Esophagus squamous epithelium (tissue), 5 donors: ENCODE measurements at places on chromosomes 7 and 10. TPM values are rescaled to one million over a fixed set of nuclear protein-coding genes. Genes with fewer than 3 reads are reported as not detected.
A peak's percentile ranks its signal among the peaks of the same experiment; 100 is the strongest.

GRCh38 chr10:108409306-108409705, 1244.8 kb upstream of the SORCS1 start:
- H3K4me1 ChIP-seq, result no peaks in the 10 kb centered on the region
- DNase-seq, result no peak
- no peaks in the 10 kb centered on the region for H3K27me3 ChIP-seq
- H3K4me3 ChIP-seq, result no peak overlapping the region
- no peak overlapping the region for H3K27ac ChIP-seq

Gene PDAP1
- total RNA-seq, result 96.4 TPM

DNA sequence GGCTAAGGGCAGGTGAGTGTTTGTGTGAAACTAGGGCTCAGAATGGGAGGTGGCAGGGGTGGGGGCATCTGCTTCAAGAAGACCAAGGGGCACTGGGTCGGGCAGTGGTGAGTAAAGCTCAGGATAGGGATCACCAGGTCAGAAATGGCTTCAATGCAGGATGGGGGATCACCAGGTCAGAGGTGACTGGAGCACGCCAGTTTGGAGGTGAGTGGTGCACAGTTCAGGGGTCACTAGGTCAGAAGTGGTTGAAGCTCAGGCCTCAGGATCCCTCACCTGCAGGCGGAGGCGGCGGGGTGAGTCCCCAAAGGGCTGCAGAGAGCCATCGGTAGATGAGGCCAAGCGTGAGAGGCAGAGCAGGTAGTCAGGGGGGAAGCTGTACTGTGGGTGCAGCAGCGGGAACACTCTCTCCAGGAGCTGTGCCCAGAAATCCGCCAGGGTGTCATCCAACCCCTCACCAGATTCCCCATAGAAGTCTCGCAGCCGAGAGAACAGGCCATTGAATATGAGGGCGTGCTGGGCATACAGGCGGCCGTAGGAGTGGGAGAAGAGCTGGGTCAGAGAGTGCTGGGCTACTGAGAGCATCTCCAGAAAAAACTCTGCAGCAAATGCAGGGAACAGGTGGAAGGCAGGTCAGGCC, 1.8 kb downstream of the GPC2 start:
- H3K4me1 ChIP-seq, result peaks cover 14% of the 10 kb centered on the region
- no peak for DNase-seq
- H3K4me3 ChIP-seq, result no peak overlapping the region

Gene PCBD1
- 26.2 TPM for total RNA-seq

DNA sequence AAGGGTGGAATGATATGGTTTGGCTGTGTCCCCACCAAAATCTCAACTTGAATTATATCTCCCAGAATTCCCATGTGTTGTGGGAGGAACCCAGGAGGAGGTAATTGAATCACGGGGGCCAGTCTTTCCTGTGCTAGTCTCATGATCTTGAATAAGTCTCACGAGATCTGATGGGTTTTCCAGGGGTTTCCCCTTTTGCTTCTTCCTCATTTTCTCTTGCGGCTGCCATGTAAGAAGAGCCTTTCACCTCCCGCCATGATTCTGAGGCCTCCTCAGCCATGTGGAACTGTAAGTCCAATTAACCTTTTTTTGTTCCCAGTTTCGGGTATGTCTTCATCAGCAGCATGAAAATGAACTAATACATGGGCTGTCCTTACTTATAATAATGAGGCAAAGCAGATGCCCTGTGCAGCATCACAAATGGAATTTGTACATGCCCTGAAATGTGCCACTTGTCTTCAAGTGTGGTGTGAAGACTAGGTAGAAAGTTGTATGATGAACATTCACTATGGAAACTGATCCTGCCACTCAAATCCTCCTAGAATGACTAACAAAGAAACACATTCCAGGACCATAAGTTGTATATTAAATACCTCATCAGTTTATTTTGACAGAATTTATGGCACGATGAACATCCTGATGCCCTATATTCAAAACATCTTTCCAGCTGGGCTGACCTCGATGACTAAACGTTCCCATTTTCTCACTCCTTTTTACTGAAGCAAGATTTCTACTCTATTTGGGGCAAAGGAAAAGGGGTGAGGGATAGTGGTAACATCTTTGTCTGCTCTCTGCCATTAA, 122.8 kb upstream of the CTTNBP2 start:
- H3K4me3 ChIP-seq, result no peak overlapping the region
- no peaks in the 10 kb centered on the region for H3K4me1 ChIP-seq
- H3K27me3 ChIP-seq, result no peaks in the 10 kb centered on the region
- H3K27ac ChIP-seq, result no peak overlapping the region
- H3K36me3 ChIP-seq, result no peaks in the 10 kb centered on the region

- no peak overlapping the region for H3K4me3 ChIP-seq
- H3K27ac ChIP-seq, result no peak overlapping the region
- H3K36me3 ChIP-seq, result no peaks in the 10 kb centered on the region
- peaks cover 4% of the 10 kb centered on the region for H3K4me1 ChIP-seq
- peaks cover 15% of the 10 kb centered on the region for H3K27me3 ChIP-seq
- no peak for DNase-seq
Observed at GRCh38 chr10:77428691-77429395, 208.8 kb downstream of the KCNMA1 start.

DNA sequence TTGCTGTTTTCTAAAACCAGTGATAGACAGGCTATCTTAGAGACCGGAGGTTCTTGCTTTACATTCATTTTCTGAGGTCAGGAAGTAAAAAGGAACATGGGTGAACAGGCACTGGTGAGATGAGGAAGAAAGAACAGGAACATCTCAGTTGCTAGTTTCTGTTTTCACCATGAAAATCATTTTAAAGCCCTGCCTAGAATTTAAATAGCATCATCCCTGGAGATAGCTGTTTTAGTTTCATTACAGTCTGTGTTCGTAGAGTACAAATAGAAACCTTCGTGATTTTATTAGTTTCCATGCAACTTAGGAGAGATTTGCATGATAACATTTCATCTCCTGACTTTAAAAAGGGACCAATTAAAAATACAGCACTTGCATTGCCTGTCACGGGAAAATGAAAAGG, 14.7 kb downstream of the KCNMA1 start:
- no peaks in the 10 kb centered on the region for H3K4me1 ChIP-seq
- H3K27ac ChIP-seq, result peak overlapping the region; percentile 14
- no peaks in the 10 kb centered on the region for H3K36me3 ChIP-seq
- no peaks in the 10 kb centered on the region for H3K27me3 ChIP-seq
- no peak for DNase-seq
